HTR-8/SVneo (cell line): ENCODE measurements at places on chromosomes 2 and 18.

DNA sequence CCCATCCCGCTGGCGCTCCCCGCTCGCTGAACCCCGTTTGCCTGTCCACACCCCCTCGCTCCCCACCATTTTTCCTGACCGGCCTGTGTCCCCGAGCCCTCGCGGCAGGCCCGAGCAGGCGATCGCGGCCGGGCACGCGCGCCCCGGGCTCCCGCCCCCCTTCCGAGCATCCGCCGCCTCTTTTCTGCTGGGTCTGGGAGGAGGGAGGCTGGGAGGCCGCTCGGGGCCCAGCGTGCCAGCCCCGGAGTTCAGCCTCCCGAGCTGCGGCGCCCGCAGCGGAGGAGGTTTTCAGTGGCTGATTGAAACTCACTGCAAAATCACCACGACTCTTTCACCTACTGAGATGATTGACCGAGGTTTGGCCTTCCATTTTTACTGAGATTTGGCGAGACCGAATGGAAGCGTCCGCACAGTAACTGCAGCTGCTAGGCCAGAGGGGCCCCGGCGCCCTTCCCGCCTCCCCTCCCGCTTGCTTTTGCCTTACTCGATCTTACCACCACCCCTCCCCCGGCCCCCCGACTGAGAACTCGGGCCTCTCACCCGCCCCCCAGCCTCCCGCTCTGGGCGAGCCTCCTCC is 4.8 kb downstream of the SOX11 start:
- DNase-seq = no peak

DNA sequence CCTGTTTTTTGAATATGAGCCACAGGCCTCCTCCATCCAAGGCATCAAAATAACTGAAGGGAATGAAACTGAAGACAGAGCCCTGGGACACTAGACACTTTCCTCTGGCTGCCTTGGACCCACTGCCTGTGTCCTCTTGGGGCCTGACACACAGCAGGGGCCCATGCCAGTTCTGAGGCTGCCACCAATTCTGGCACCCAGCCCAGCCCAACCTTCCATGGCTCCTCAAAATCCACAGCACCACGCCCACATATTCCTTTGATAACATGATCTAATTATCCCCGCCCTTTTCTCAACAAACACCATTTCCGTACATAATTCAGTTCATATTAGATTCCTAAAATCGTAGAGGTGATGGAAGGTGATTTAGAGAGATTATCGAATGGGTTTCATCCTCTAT is 64.2 kb downstream of the EMX1 start:
- DNase-seq = no peak

- no peak for DNase-seq
Observed at GRCh38 chr2:85057226-85057962, 75.8 kb upstream of the TCF7L1 start.

DNA sequence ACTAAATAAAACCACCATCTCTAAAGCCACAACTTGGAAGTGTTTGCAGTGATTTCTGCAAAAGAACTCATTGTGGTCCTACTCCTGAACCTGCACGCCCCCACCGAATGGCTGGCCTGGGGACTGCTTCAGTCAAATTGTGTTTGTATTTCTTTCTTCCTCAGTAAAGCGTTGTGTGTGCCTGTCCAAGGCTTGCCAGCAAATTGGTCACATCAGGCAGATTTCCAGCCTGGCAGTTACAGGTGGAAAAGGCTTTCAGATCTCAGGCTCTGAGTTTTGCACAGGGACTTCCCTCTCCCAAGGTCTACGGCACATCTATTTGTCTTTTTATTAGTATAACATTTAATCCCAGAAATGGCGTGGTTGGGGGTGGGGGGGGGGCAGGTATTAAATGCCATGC is 54.0 kb upstream of the NOSTRIN start:
- DNase-seq = no peak

- no peak for DNase-seq
Observed at GRCh38 chr18:9928646-9929259, 14.9 kb downstream of the VAPA start.

DNA sequence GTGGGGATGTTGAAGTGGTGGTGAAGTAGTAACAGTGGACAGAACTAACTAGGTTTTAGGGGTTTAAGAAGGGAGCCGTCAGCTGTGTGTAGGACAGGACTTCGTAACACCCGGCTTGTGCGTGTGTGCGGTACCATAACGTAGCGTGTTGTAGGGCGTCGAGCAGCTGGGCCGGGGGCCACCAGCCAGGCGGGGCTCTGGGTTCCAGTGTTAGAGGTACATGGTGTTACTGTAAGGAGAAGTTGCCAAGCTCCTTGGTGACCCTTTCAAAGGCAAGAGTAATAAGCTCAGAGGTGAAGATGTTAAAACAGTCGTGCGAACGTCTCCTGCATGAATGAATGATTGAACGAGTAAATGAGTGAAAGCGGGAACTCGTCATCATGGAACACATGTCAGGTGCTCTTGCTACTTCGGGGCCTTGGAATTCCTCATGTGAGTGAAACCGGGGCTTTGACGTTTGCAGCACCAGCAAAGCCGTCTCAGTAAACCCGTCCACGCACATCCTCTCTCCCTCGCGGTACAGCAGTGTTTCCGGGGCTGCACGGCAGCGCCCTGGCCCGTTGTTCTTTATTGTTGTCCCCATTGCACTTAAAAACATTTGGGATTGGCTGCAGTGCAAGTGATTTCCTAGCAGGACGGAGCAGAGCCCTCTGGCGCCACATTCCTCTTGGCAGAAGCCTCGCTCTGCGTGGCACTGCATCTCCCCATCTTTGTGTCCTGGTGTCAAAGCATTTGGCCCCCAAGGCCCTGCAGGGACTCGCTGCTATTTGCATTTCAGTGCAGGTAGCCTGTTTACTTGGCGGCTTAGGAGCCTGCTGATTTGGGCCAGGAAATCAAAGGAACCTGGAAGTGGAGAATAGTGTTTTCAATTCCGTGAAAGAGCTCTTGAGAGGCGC is 115.0 kb downstream of the GBX2 start:
- no peak for DNase-seq

- no peak for DNase-seq
Observed at GRCh38 chr2:151904807-151905206, 76.6 kb upstream of the ARL5A start.
